Pericardium fibroblast (primary cell): ENCODE measurements at places on chromosomes 5 and 9. TPM values are rescaled to one million over a fixed set of nuclear protein-coding genes. Genes with fewer than 3 reads are reported as not detected.

The SURF4 gene
- 243 and 286 TPM in 2 replicates for total RNA-seq

The BARHL1 gene
- not detected in 2 replicates for total RNA-seq

The TMOD1 gene
- total RNA-seq, result 0.12 TPM in 1 of 2 replicates, not detected in the other

The MFAP3 gene
- total RNA-seq, result 30.9 and 46.8 TPM in 2 replicates

The HTR1A gene
- total RNA-seq, result not detected in 2 replicates

The TRIP13 gene
- 2.0 and 3.8 TPM in 2 replicates for total RNA-seq

The PTPA gene
- 69.8 and 87.5 TPM in 2 replicates for total RNA-seq

The LTC4S gene
- 34.0 and 76.1 TPM in 2 replicates for total RNA-seq

The RALGDS gene
- total RNA-seq, result 14.6 and 15.3 TPM in 2 replicates

The FOXI1 gene
- total RNA-seq, result not detected in 2 replicates

The ADAMTS13 gene
- total RNA-seq, result 3.7 and 4.4 TPM in 2 replicates

The ENTREP1 gene
- under 0.01 TPM in 1 of 2 replicates, not detected in the other for total RNA-seq

The SLC36A2 gene
- total RNA-seq, result not detected in 2 replicates

The PRPF4 gene
- 14.8 and 22.0 TPM in 2 replicates for total RNA-seq

The DBH gene
- not detected in 2 replicates for total RNA-seq
